A673 (cell line): ENCODE measurements at places on chromosomes 4 and X. TPM values are rescaled to one million over a fixed set of nuclear protein-coding genes. Genes with fewer than 3 reads are reported as not detected.

The ZNF182 gene
- 6.4 and 6.5 TPM in 2 replicates for total RNA-seq

The IL3RA gene
- total RNA-seq, result 0.49 and 0.52 TPM in 2 replicates

The CITED1 gene
- total RNA-seq, result 3.2 and 6.2 TPM in 2 replicates

The NUP62CL gene
- 2.9 and 4.0 TPM in 2 replicates for total RNA-seq

The FAM53A gene
- total RNA-seq, result 1.6 and 3.1 TPM in 2 replicates

The HPSE gene
- 0.84 and 1.2 TPM in 2 replicates for total RNA-seq
